ENCODE measurements at places on chromosomes 4 and X.

DNA sequence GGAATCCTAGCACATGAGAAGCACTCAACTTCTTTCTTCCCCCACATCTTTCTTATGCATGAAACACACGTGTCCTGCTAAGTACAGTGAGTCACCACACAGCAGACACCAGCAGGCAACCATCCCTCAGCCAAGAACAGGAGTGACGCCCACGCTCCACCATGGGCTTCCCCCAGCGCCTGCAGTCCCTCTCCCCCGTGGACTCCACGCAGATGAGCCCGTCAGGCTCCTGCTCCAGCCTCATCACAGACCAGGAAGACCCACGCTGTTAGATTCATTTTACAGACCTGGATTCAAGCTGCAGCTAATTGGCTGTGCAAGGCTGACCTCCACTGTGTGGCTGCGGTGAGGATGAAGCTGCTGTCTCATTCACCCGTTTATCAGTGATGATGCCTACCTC lies 16.7 kb downstream of the HMX1 start:
- no peak for DNase-seq

DNA sequence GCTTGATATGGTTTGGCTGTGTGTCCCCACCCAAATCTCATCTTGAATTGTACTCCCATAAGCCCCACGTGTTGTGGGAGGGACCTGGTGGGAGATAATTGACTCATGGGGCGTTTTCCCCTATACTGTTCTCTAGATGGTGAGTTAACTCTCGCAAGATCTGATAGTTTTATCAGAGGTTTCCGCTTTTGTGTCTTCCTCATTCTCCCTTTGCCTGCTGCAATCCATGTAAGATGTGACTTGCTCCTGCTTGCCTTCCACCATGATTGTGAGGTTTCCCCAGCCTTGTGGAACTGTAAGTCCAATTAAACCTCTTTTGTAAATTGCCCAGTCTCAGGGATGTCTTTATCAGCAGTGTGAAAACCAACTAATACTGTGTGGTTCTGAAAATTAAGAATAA lies 11.5 kb downstream of the SLAIN2 start:
- no peak for DNase-seq

GRCh38 chr4:145909281-145909715 lies 29.3 kb downstream of the ZNF827 start:
- DNase-seq = no peak

GRCh38 chr4:1250921-1251772 lies 2.2 kb upstream of the CTBP1 start:
- DNase-seq = no peak

DNA sequence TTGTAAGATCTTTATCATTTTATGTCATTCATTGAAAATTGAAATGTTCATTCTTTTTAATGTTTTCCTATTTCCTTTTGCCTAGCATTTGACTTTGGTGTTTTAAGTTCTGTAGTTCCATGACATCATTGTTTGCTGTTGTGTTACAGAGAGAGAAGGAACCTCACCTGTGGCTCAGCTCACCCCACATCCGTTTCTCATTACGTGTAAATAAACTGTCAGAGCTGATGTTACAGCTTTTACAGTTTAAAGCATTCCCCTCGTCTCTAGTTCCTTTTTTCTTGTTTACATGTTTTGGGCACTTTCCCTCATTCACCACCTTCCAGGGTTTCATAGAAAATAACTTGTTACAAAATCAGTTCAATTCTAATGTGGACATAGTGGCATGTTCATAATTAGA lies 137.2 kb downstream of the FNIP2 start:
- DNase-seq = no peak

GRCh38 chrX:9558615-9559014 lies 93.8 kb downstream of the TBL1X start:
- DNase-seq = no peak

DNA sequence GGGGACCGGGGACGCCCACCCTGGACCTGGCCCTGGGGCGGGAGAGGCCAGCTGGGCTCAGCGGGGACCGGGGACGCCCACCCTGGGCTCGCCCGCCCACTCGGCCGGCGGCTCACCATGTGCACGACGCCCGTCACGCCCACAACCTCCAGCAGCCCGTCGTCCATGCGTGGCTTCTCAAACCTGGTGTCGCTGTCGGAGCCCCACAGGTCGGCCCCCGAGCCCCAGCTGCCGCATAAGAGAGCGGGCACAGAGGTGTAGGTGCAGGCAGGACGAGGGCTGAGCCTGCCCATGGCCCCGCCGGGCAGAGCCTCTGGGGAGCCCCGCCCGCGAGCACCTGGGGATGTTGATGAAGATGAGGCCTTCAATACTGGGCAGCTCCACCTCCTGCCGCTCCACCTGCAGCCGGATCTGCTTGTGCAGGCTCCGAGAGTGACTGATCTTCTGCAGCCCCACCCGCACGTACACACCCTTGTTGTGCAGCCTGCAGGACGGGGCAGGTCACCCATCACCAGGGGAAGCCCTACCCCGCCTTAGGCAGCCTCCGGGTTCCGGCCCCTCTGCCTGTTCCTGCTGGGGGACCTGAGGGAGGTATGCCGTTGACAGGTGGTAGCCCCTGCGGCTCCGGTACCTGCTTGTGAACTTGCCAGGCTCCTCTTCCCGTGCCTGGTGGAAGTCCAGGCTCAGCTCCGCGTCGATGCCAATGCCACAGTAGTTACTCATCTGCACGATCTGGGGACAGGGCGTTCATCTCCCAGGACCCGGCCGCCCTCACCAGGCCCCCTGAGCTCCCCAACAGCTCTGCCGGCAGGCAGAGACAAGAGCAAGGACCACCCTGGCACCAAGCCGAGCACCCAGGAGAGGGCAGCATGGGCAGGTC lies 11.8 kb downstream of the DGKQ start:
- DNase-seq = no peak

DNA sequence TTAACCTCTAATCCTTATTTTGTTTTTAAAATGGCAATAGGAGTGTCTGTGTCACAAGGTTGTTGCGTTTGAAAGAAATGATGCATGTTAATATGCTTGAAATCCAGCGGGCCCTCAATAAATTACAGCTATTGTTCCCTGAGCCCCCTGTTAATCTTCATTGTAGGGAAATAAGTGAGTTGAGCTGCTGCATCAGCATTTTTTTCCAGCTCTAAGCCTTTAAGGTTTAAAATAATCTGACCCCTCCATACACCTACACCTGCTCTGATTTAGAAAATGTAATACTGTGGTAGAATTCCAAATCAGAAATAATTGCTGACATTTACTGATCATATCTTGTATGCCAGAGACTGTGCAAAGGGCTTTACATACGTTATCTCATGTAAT lies 2.6 kb upstream of the MSMO1 start:
- DNase-seq = no peak

- DNase-seq = no peak
Observed at GRCh38 chrX:41515376-41515775, 68.2 kb downstream of the NYX start.

DNA sequence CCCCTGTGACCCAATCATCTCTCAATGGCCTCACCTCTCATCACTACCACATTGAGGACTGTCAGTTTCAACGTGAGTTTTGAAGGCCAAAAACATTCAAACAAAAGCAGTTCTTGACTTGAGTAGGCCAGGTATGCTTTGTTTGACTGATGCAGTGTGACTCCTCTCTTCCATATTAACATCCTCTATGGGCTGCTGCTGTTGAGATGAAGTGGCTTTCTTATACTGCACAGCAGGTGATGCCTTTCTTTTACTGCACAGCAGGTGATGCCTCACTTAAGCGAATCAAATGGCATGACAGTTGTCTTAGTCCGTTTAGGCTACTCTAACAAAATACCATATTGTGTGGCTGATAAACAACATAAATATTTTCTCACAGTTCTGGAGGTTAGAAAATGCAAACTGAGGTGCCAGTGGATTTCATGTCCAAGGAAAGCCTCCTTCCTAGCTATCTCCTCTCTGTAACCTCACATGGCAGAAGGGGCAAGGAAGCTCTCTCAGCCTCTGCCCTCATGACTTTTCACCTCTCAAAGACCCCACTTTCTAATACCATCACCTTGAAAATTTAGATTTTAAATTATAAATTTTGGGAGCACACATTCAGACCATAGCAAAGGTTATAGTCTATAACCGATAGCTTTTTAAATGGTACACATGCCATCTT lies 2267.9 kb upstream of the AGA start:
- no peak for DNase-seq
